ENCODE measurements at places on chromosomes 12 and 14.

DNA sequence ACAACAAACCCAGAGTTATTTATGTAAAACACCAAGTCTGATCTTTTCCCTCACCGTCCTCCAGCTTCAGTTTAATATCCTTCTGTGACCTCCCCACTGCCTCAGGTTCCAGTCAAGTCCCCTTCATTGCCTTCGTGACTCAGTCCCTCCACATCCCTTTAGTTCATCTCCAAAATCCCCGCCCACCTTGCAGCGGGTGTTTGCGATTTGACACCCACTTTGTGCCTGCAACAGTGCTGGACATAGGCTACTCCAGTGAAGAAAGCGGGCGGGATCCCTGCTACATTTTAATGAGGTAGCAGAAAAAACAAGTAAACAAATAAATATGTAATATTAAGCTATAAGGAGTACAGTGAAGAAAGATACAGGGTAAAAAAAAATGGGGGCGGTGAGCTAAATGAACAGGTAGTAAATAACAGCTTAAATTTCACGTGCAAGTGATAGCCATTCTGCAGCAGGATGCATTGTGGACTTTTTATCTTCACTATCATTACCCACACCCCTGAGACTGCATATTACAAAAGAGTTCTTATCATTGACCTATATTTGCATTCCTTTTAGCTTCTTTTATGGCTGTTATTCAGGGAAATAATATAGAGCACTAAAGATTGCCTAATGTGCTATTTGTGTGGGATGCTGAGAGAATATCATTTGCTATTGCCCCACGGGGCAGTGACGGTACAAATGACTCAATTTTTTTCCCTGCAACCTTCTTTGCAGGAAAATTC lies 222.8 kb upstream of the NUDT4 start:
- no peak for DNase-seq

DNA sequence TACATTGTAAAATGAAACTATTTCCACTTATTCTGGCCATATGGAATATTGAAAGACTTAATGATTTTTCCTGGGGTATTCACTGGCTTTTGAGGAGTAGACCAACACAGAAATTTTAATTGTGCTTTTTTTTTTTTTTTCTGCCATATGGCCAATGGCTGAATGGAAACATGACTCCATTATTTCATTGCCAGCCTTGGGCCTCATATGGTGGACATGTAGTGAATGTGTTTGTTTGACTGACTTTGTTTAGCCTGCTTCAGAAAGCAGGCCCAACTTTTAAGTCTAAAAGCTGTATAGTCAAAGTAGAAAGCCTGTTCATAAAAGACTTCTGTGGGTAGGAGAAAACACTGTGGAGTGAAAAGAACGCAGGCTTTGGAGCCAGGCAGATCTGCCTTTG lies 2.4 kb downstream of the GNG2 start:
- no peak for DNase-seq

DNA sequence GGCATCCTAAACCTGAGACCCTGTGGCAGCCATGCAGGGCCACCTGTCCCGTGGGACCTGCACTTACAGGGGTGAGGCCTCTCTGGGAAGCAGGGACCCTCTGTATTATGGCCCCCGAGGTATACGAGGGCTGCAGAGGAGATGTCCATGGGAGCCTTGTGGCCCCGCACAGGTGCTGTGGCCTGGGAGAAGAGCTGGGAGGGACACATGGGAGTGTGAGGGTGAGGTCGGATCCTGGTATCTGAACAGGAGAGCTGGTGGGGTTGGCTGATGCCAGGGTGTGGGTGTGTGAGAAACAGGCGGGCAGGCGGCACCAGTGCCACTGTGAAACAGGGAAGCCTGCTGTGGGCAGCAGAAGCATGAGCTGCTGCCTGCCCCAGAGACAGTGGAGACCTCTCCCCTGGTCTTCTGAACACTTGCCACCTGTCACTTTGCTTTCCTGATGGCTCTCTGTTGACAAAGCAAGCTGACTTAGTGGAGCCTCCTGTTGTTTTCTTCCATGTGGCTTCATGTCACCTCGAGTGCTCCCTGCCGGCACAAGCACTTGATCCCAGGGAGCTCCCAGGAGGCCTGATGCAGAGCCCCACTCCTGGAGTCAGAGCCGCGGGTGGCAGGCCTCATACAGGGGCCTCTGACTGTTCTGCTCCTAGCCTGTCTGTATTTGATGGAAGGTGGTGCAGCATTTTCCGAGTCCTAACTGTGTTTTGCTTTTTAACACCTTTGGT lies 19.8 kb upstream of the AMN start:
- DNase-seq, result no peak

GRCh38 chr14:93693914-93694313 lies 94.4 kb downstream of the PRIMA1 start:
- DNase-seq, result no peak

- DNase-seq, result no peak
These were observed 46.7 kb downstream of the ERH start for GRCh38 chr14:69351385-69351784.

GRCh38 chr12:120101182-120101581 lies 15.4 kb downstream of the RAB35 start:
- DNase-seq, result no peak

GRCh38 chr14:79043194-79043889 lies 873.2 kb downstream of the NRXN3 start:
- no peak for DNase-seq

GRCh38 chr12:103392722-103393121 lies 103.0 kb downstream of the C12orf42 start:
- DNase-seq, result no peak

DNA sequence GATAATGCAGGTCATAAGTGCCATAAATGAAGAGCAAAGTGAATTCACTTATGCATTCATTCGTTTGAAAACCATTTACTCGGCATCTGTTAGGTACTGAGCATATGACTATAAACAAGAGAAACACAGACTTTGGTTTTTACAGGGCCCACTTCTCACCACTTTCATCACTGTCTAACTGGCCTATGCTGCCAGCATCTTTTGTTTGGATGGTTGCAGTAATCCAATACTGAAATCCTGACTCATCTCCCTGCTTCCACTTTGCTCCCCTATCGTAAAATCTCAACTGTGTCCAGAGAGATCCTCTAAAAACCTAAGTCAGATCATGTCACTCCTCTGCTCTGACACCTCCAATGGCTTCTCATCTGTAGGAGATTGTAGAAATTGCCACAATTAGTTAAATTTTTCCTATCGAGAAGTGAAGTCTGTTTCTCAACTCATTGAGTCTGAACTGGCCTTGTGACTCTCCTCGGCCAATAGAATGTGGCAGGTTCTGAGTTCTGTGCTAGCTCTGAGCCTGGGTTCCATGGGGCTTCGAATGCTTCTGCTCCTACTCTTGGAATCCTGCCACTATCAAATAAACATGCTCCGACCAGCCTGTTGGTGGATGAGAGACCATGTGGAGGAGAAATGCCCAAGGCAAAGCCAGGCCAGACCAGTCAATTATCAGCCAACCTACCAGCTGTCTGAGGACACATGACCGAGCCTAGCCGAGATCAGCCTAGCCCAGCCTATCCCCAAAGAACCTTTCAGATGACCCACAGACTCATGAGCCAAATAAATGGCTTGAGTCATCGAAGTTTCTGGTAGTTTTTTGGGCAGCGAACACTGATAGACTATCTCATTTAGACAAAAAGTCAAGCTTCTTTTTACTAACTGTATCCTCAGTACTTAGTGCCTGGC lies 2.2 kb upstream of the BATF start:
- no peak for DNase-seq

- DNase-seq, result no peak
These were observed 6.1 kb upstream of the SLC35E3 start for GRCh38 chr12:68739891-68740290.

- peak; percentile 39 for DNase-seq
These were observed 2.1 kb downstream of the LUM start for GRCh38 chr12:91109148-91109564.

GRCh38 chr12:90504806-90505205 lies 450.2 kb downstream of the CCER1 start:
- no peak for DNase-seq

GRCh38 chr14:50308363-50308915 lies 3.6 kb downstream of the L2HGDH start:
- no peak for DNase-seq

- no peak for DNase-seq
These were observed 288.7 kb upstream of the DDHD1 start for GRCh38 chr14:53441789-53442188.

DNA sequence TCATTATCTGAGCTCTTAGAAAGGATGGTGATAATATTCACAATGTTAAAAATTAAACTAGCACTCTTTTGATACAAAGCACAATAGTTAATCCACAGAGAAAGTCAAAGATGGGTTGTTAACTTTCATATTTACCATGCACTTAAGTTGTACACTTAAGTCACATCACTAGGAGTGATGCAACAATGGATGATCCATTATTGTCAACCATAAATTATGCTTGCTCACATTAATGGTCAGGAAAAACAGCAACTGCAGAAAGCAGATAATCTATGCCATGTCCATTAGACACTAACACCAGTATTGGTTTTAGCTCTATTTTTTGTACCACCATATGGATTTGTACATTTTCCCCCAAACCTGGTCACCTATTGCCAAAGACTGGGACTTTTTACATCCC lies 195.5 kb downstream of the FOXA1 start:
- no peak for DNase-seq

- DNase-seq, result no peak
These were observed 100.3 kb downstream of the LIN7A start for GRCh38 chr12:80837342-80837978.

GRCh38 chr14:89000007-89000942 lies 175.8 kb downstream of the TTC8 start:
- DNase-seq, result peak; percentile 64

Measured in SW 1271 (cell line).